ENCODE measurements at places on chromosomes 13 and 19.

DNA sequence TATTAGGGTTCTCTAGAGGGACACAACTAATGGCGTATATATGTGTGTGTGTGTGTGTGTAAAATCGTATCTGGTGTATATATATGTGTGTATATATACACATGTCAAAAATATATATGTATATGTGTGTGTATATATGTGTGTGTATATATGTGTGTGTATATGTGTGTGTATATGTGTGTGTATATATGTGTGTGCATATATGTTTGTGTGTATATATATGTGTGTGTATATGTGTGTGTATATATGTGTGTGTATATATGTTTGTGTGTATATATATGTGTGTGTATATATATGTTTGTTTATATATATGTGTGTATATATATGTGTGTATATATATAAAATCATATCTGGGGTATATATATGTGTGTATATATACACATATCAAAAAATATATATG lies 5.4 kb upstream of the LILRB5 start:
- DNase-seq: no peak

DNA sequence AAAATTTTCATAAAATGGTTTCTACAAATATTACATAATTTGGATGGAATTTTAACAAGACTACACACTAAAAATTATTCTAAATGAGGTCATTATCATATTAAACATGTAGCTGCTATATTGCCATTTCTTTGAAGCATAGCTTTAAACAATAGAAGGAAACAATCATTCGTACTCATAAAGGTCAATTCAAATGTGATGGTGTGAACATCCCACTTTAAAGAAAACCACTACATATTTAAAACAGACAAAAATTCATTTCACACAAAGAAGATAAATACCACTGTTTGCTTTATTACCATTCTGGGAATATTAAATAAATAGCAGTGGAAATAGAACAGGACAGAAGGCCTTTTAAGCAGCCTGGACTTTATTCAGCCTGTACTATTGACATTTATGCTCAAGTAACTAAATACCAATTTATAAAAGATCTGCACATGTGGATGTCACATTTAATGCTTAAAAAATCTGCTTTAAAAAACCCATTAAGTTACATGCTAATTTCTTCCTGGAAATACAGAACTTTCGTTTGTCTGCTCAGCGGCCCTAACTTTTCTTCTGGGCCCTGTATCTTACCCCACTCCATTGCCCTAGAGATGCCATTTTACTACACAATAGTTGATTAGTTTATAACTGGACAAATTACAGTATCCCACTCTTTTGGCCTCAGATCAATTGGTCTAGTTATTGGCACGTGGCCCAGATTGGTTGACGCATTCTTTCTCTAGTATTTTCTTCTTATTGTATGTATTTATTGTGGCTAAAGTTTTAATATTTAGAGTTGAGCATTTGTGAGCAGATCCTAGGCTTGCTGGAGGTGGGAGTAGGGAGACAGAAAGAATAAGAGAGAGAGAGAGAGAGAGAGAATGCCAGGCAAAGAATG lies 215.1 kb upstream of the SPRY2 start:
- no peak for DNase-seq

DNA sequence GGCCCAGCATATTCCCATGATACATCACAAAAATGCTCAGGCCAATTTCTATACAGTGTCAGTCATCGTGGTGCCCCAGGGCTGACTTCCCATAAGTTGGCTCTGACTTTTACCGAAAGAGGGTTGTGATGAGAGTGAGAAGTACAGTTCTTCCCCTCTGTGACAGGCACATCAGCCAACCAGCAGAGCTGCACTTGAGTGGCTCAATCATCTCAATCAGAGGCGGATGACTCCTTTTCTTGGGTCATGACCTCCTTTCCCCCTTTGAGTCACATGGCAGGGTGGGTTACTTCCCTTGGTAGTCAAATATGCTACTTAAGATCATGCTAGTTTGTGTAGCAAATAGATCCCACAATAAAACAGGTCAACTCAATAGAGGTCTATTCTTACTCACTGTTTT lies 6.9 kb upstream of the AMER2 start:
- DNase-seq: no peak

GRCh38 chr13:28106976-28107375 lies 6.6 kb upstream of the FLT3 start:
- no peak for DNase-seq

DNA sequence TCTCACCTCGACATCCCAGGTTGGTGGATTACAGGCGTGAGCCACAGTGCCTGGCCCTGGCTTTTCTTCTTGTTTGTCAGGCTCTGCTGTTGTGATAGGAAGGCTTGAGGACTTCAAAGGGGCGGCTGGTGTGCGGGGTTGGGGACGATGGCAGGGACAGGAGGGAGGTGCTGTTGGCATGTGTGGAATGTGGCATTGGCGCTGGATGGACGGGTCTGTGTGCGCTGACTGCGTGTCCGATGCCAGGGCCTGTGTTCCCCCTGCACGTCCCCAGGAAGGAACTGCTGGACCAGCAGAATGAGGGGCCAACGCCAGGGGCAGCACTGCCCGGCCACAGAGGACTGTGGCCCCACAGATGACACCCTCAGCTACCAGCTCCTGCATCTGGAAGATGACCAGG lies 12.7 kb upstream of the PTBP1 start:
- no peak for DNase-seq

GRCh38 chr19:48638831-48639381 lies 1.7 kb upstream of the DBP start:
- DNase-seq: no peak

Measured in NCI-H460 (cell line).